ENCODE measurements at places on chromosomes 5 and 9.

GRCh38 chr5:156641686-156642085 is 208.4 kb upstream of the PPP1R2B start:
- no peaks in the 10 kb centered on the region for H3K27me3 ChIP-seq
- no peak overlapping the region for H3K27ac ChIP-seq
- H3K4me1 ChIP-seq = no peaks in the 10 kb centered on the region

DNA sequence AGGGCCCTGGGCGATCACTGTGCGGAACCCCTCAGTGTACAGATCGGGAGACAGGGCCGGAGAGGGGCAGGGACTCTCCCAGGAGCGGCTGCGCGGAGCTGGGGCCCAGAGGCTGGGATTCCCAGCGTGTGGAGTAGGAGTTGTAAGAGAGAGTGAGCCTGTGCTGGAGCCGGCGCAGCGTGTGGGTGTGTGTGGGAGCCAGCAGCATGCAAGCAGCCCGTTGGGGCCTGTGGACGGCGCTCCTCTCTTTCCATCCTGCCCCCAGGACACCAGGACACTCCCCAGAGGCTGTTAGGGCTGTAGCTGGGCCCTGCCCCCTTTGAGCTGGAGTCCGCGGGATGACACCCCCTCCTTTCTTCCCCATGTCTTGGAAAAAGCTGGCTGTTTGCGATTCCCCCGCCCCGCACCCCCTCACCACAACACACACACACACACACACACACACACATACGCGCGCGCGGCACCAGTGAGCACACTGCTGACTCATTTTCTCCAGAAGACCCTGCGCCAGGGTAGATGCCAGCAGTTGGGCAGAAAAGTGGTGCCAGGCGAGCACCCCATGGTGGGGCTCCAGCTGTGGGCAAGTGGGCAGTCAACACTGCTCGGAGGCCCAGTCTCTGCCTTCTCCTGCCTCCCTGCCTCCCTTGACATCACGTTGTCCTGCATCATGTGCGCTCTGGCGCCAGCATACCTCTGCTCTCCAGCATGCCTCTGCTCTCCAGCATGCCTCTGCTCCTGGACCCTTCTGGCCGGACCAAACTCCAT is 1.5 kb downstream of the COL27A1 start:
- peaks cover 21% of the 10 kb centered on the region for H3K4me1 ChIP-seq
- peak overlapping the region; percentile 57 for H3K4me3 ChIP-seq
- H3K36me3 ChIP-seq = no peaks in the 10 kb centered on the region

DNA sequence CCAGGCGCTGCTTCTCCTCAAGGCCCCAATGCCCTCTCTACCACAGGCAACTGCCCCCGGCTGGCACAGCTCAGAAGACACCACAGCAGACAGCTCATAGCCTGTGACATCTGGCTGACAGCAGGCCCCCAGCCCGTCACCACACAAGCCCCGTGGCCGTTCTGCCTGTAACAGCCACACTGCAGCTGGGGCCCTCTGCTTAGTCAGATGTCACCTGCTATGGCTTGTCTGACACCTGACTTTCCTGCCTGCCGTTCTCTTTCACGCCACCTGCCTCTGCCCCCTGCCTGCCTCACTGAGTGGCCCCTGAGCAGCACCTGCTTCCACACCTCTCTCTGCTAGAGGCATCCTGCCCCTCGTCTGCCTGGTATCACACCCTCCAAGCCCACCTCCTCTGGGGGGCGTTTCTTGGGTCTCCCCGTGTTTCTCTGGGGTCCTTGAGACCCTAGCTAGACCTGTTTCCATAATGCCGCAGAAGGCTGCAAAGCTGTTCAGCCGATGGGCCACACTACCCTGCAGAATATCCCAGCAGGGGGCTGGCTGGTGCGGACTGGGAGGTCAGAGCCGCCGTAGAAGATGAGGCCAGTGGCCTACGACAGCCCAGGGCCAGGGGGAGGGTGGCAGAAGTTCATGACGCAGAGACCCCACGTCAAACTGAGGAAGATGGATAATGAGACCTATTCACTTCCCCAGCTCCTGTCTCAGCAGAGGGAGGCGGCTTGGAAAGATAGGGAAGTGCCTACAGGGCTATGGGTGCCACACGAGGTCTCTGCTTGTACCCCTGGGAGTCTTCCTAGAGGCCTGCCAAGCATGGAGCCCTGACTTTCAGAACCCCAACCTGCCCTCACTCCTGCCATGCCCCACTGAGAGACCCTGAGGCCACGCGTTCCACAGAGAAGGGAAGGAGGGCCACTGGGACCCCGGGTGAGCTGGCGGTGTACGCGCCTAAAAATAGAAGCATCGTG is 95.1 kb downstream of the ZNF354C start:
- no peak overlapping the region for H3K4me3 ChIP-seq
- H3K27ac ChIP-seq = no peak overlapping the region
- DNase-seq = no peak
- no peaks in the 10 kb centered on the region for H3K27me3 ChIP-seq
- H3K36me3 ChIP-seq = no peaks in the 10 kb centered on the region

DNA sequence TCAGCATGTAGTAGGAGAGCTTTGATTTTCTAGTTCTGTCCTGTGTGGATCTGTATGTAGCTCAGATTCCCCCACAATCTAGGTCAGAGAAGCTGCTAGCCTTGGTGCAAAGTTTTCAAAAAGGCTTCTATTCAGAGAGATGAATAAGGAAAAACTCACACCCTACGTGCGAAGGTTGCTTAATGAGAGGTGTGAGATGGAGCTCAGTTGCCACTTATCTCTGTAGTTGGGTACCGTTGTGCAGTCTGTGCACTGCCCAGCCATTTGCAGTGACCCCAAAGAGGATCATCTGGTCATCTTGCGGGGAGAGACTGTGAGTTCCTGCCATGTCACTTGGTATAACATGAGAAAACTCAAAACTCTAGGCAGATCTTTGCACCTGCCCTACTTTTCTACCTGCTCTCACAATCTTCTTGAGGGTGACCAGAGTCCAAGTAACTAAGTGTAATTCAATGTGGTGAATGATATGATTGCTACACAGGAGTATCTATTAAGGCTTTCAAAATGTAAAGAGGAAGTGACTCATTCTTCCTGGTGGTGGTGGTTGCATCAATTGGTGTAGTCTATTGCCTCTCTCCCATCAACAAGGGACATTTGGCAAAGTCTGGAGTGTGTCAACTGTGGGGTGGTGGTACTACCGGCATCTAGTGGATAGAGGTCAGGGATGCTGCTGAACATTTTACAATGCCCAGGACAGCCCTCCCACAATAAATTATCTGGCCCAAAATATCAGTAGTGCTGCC is 65.2 kb downstream of the TMC1 start:
- H3K27ac ChIP-seq = peak overlapping the region; percentile 32
- H3K36me3 ChIP-seq = no peaks in the 10 kb centered on the region
- H3K27me3 ChIP-seq = no peaks in the 10 kb centered on the region
- H3K4me1 ChIP-seq = peaks cover 6% of the 10 kb centered on the region
- H3K4me3 ChIP-seq = no peak overlapping the region

GRCh38 chr5:32283061-32283460 is 29.7 kb downstream of the MTMR12 start:
- no peak overlapping the region for H3K27ac ChIP-seq
- H3K36me3 ChIP-seq = no peaks in the 10 kb centered on the region
- H3K27me3 ChIP-seq = no peaks in the 10 kb centered on the region
- H3K4me3 ChIP-seq = no peak overlapping the region
- DNase-seq = no peak

DNA sequence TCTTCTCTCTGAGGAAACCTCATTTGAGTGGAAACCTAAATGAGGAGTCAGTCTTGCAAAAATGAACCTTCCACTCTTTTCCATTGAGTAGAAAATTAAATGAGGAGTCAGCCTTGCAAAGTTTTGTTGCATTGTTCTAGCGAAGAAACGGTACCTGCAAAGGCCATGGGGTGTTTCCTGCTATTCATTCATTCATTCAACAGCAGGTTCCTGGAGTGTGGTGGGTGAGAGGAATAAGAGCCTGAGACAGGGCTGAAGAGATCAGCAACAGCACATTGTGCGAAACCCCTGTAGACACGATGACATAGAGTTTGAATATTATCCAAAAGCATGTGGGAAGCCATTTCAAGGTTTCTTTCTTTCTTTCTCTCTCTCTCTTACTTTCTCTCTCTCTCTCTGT is 14.6 kb upstream of the SETX start:
- no peaks in the 10 kb centered on the region for H3K36me3 ChIP-seq
- DNase-seq = no peak
- H3K27ac ChIP-seq = no peak overlapping the region
- H3K4me1 ChIP-seq = peaks cover 6% of the 10 kb centered on the region
- H3K4me3 ChIP-seq = no peak overlapping the region
- H3K27me3 ChIP-seq = no peaks in the 10 kb centered on the region

GRCh38 chr9:99184110-99184474 is 37.6 kb downstream of the ALG2 start:
- no peaks in the 10 kb centered on the region for H3K4me1 ChIP-seq
- H3K27me3 ChIP-seq = no peaks in the 10 kb centered on the region
- no peaks in the 10 kb centered on the region for H3K36me3 ChIP-seq

GRCh38 chr5:151808451-151809169 is 36.9 kb downstream of the G3BP1 start:
- H3K27ac ChIP-seq = no peak overlapping the region
- DNase-seq = no peak
- H3K4me3 ChIP-seq = no peak overlapping the region
- H3K27me3 ChIP-seq = no peaks in the 10 kb centered on the region
- H3K36me3 ChIP-seq = peaks cover 47% of the 10 kb centered on the region

GRCh38 chr9:110125763-110126351 is 82.1 kb downstream of the C9orf152 start:
- H3K36me3 ChIP-seq = no peaks in the 10 kb centered on the region
- H3K4me3 ChIP-seq = no peak overlapping the region
- no peaks in the 10 kb centered on the region for H3K27me3 ChIP-seq
- no peaks in the 10 kb centered on the region for H3K4me1 ChIP-seq
- H3K27ac ChIP-seq = no peak overlapping the region

DNA sequence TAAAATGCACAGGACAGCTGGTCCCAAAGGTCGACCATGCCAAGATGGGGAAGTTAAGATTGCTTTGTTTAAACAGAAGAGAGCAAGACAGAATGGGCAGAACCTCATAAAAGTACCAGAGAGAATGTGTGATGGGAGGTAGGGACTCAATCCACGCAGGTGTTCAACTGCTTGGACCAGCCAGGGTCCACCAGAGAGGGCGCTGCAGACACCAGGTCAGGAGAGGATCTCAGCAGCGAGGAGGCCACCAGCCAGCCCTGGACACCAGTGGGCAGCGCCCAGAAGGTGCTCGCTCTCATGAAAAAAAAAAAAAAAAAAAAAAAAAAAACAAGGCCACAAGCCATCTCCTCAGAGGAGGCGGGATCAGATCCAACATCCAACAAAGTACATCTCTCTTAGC is 81.8 kb downstream of the SHC3 start:
- no peak for DNase-seq
- no peak overlapping the region for H3K4me3 ChIP-seq
- no peaks in the 10 kb centered on the region for H3K4me1 ChIP-seq
- H3K27me3 ChIP-seq = no peaks in the 10 kb centered on the region

DNA sequence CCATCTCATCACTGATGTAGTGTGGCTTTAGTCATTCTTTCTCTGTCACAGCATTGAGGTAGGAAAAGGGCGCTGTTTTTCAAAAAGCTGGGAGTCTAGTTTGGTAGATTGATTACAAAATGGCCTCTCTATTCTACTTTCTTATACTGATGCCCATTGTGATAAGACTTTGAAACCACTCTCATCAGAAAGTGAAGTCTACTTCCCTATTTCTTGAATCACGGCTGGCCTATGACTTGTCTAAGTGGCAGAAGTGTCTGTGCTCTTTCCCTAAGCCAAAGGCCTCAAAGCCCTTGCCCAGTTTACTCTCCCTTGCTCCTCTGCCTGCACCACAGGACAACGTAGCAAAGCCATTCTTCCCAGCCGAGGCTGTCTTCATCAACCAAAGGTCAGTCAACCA is 83.0 kb upstream of the IL33 start:
- no peak overlapping the region for H3K27ac ChIP-seq
- DNase-seq = no peak
- H3K36me3 ChIP-seq = no peaks in the 10 kb centered on the region
- no peak overlapping the region for H3K4me3 ChIP-seq

GRCh38 chr5:127070243-127070642 is 3.1 kb downstream of the C5orf63 start:
- H3K4me1 ChIP-seq = no peaks in the 10 kb centered on the region
- no peak for DNase-seq
- H3K4me3 ChIP-seq = no peak overlapping the region

GRCh38 chr9:98974994-98975712 is 31.4 kb downstream of the COL15A1 start:
- H3K4me1 ChIP-seq = peaks cover 7% of the 10 kb centered on the region
- H3K4me3 ChIP-seq = peak overlapping the region; percentile 32
- no peaks in the 10 kb centered on the region for H3K36me3 ChIP-seq
- no peaks in the 10 kb centered on the region for H3K27me3 ChIP-seq
- H3K27ac ChIP-seq = no peak overlapping the region
- DNase-seq = peak; percentile 49

DNA sequence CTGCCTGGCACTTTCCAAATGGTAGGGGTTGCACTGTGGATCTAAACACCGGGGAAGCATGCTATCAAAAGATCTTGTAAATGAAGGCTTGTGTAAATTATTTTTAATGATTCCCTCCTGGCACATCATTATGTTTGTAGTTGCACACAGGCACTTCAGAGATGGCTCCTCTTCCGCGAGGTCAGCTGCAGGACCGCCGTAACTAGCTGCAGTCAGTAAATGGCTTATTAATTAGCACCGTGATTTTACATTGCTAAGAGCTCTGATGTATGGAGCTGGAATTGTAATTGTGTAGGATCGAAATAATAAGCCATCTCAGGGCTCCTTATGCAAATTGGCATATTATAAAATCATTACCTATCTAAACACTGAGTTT is 397.6 kb upstream of the IRX1 start:
- no peak for DNase-seq
- no peak overlapping the region for H3K4me3 ChIP-seq
- H3K4me1 ChIP-seq = no peaks in the 10 kb centered on the region
- no peaks in the 10 kb centered on the region for H3K27me3 ChIP-seq

DNA sequence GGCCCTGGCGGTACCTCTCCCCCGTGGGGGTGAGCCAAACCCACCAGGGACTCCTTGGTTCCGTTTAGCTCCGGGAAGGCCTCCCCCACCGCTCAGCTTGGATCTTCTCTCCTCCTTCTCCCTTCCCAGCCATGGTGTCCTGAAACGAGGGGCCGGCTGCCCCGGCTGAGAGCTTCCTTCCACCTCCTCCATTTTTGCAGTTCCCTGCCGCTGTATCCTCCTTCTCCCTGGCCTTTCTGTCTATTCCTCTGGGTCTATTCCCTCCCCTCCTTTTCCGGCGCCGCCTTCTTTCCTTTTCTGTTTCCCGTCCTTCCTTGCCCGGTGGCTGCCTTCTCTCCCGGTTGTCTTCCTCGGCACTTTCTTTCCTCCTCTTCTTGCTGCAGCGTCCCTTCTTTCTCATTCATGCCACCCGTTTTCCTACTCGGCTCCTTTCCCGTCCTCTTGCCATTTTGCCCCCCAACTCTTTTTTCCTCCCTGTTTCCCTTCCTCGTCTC is 110.4 kb downstream of the LIFR start:
- H3K27me3 ChIP-seq = no peaks in the 10 kb centered on the region
- DNase-seq = no peak
- no peak overlapping the region for H3K27ac ChIP-seq
- no peaks in the 10 kb centered on the region for H3K36me3 ChIP-seq
- no peaks in the 10 kb centered on the region for H3K4me1 ChIP-seq
- H3K4me3 ChIP-seq = no peak overlapping the region

GRCh38 chr9:15501803-15502202 is 9.0 kb downstream of the PSIP1 start:
- DNase-seq = no peak
- H3K27me3 ChIP-seq = no peaks in the 10 kb centered on the region
- H3K36me3 ChIP-seq = peaks cover 41% of the 10 kb centered on the region
- H3K4me1 ChIP-seq = peaks cover 9% of the 10 kb centered on the region
- H3K4me3 ChIP-seq = no peak overlapping the region
- H3K27ac ChIP-seq = no peak overlapping the region
